ENCODE measurements at places on chromosomes 1 and 21.

DNA sequence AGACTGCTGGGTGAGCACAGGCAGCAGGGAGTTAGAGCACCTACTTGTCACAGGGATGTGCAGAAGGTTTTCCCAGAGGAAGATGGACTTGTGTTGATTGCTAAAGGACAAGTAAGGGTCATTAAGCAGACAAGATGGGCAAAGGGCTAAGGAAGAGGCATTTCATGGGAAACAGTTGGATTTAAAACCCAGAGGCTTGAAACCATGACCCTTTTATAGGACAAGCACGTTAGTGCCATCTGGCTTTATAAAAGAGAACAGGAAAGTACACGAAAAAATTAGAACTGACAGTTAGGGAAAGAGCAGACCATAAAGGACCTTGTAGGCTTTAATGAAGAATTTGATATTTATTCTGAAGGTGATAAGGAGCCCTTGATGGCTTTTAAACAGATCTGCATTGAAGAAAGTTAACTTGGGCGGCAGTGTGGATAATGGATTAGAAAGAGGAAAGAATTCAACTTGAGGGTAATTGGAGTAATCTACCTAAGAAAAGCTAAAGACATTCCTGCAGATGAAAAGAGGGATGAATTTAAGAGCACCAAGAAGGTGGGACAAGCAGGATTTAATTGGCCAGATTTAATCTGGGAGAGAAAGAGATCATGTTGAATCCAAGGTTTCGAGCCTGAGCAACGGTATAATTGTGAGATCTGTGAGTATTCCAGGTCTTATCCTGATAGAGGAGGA, 68.6 kb downstream of the ZC3H11B start:
- no peak for DNase-seq

GRCh38 chr1:54136269-54136896, 16.4 kb downstream of the CDCP2 start:
- DNase-seq, result no peak

DNA sequence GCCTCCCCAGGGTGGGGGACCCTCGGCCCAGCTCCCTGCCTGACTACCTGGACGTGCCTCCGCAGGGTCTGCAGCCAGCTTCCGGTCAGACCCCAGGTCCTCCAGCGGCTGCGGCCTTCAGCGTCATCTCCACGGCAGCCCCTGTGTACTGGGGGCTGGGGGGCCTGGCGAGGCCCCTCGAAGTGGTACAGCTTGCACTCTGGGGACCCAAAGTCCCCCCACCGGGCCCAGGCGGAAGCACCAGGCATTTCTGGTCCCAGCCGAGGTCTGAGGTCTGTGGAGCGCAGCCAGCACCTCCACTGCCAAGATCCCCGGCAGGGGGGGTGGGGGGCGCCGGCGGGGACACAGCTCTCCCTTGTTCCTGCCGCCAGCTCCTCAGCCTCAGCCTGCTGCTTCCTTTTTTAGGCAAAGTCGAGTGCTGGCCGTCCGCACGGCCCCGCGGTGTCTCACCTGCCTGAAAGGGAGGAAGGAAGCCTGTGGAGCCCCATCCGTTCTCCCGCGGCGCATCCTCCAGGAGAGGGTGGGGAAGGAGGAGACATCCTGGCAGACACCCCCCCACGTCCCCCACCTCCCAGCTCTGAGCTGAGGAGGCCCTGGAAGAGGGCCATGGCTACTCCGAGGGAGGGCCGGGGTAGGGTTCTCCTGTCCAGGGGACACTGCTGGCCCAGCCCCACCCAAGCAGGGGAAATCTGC, 1.2 kb upstream of the VWA1 start:
- DNase-seq, result no peak

GRCh38 chr1:214066190-214066589, 78.4 kb downstream of the PROX1 start:
- no peak for DNase-seq

GRCh38 chr21:26967062-26967913, at the start of gene ADAMTS5:
TSS of gene ADAMTS5 (minus strand) at chr21:26967088. CDS start at chr21:26966391, 697 bp downstream.
- no peak for DNase-seq

- DNase-seq, result no peak
These were observed 12.2 kb downstream of the CRABP2 start for GRCh38 chr1:156692925-156693847.

DNA sequence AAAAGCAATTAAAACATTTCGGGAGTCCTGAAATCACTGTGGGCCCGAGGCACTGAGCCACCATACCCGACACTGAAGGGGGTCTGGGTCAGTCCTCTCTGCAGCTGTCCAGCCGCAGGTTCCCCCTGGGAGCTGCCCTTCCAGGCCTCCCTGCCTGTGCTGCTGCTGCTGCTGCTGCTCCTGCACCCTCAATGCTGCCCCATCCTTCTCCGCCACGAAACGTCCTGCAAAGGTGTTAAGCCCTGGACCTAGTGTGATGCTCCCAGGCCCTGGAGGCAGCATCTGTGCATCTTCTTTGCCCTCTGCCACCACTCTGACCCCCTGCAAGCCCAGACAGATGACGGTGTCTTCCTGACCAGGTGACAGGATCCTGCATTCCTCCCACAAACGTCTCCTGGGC, 513.3 kb downstream of the NPHP4 start:
- no peak for DNase-seq
